ENCODE measurements at places on chromosomes 6 and 20.
A peak's percentile ranks its signal among the peaks of the same experiment; 100 is the strongest.

DNA sequence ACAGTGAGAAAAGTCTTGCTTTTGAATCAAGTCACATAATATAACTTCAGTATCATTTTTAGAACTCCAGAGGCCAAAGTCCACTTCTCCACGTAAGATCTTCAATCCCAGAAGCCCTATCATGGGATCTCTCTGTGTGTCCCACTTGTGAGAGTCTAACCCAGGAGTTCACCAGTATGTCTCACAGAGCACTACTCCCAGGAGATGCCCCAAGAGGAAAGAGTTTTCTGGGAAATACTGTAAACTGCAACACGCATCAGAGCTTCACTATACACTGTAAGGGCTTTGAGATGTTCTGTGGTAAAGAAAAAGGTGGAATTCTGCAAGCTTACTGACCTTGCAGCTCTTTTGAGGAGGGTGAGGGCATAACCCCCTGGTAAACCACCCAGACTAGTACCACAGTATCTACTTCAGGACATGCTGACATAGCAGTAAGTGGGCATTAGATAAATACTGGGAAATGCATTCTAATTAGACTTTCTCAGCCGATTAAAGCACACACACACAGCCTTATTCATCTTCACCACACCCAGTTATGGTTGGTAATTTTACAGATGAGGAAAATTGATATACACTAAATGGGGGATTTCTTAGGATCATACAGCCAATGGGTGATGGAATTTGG, 12.3 kb downstream of the DCBLD1 start:
- DNase-seq, result peak; percentile 83

GRCh38 chr6:151553416-151554165, 59.8 kb downstream of the CCDC170 start:
- no peak for DNase-seq

DNA sequence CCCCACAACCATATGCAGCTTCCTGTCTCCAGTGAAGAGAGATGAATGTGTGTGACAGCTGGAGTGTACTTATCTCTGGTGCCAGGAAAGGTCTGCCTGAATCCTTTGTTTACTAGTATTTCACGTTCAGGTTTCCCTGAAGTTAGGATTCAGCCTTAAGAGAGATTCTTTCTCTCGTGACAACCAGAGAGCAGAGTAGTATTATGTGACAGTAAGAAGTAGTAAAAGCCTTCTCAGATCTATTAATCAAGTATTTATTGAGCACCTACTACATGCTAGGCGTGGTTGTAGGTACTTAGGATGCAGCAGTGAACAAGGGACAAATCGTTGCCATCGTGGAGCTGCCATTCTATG, 949 bp downstream of the KIFC1 start:
- peak; percentile 43 for DNase-seq

- DNase-seq, result no peak
Observed at GRCh38 chr6:80227545-80228105, 121.2 kb downstream of the BCKDHB start.

- DNase-seq, result no peak
Observed at GRCh38 chr6:105616521-105616920, 213.6 kb upstream of the PREP start.

DNA sequence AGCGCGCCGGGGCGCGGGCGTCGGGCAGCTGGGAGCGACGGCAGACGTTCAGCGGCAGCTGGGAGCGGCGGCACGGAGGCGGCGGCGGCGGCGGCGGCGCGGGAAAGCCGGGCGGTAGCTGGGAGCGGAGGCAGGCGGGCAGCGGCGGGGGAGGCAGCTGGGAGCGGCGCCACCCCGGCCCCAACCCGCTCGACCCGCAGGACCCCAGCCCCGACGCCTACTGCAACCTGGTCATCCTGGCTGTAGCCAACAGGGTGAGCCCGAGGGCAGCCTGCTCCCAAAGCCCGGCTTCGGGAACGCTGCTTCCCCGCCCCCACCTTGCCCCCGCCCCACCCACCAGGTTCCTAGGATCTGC, 8.9 kb downstream of the CCM2L start:
- DNase-seq, result no peak

DNA sequence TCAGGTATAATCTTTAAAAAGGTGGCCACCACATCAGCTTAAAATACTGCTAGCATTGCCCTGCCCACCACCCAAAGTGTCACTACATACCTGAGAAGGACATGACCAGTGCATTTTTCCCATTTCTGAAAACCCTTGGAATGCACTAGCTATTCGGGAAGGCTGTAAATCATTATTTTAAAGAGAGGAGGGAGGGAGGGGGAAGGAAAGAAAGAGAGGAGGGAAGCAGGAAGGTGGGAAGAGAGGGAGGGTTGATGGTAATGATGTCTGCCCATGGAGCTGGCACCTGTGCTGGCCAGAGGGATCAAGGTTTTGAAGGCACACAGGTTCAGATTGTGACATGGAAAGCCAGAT, 32.4 kb downstream of the VAPB start:
- DNase-seq, result no peak

- DNase-seq, result no peak
Observed at GRCh38 chr20:5464901-5465603, 148.3 kb upstream of the PROKR2 start.

DNA sequence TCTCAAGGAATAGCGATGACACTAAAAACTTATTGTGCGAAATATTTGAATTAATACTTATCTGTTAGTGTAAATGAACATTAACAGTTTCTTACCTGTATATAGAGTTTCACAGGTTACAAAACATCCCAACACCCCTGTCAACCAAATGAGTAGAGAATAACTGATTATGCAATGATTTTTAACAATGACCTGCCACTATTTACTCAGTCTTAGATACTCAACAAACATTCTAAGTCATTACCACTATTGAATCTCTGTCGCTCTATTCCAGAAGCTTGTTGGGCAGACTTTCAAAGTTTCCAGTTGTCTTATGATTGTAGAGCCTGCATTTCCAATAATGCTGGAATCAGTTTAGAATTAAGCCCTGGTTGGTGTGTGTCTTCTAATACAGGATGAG, 85.5 kb downstream of the RNF182 start:
- no peak for DNase-seq

DNA sequence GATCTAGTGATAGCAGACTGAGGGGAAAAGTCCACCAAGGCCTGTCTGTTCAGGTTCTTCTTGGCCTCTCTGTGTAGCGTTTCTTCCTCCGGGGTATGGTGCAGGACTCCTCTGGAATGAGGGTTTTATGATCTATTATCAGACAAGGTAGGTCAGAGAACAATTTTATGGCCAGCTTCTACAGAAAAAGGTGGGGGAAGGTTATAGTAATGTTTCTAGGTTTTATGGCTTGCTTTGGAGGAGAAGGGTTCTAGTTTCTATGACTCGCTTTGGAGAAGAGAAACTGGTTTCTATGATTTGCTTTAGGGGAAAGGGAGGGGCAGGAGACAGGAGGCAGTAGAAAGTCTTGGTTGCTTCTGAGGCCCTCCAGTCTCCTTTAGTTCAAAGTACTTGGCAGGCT, 144.8 kb upstream of the LAMA2 start:
- no peak for DNase-seq

GRCh38 chr6:157226026-157226625, 97.2 kb downstream of the TMEM242 start:
- DNase-seq, result peak; percentile 52

DNA sequence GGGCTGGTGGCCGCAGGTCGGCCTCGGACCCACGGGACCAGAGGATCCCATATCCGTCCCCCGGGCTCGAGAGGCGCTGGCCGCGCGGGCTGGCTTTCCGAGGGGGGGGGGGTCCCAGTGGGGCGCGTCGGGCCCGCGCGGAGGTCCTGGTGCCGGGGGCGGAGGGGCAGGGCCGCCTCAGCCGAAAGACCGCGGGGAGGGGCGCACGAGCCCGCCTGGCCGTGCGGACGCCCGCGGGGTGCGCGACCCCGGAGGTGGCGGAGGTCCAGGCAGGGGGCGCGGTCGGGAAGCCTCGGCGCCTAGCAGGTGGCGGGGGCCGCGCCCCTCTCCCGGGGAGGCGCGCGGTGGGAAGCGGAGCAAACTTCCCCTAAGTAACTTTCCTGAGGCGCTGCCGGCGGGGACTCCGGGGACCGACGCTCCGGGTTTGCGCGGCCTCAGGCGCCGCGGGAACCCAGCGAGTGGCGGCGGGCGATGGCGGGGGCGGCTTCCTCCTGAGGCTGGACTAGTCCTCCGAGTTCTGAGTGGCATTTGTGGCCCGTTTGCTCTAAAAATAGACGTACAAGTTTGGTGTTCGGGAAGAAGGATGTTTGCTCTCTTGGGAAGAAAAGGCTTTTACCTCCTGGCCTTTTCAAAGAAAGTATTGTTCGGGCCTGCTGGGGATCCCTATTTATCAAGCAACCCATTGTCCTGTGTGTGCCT, 26.5 kb upstream of the BTBD3 start:
- peak; percentile 70 for DNase-seq

GRCh38 chr6:56021943-56022342, 146.6 kb upstream of the BMP5 start:
- DNase-seq, result no peak

Data from mesenchymal stem cell (in vitro differentiated cells and primary cell).